ENCODE measurements at places on chromosomes 7 and 10.
A peak's percentile ranks its signal among the peaks of the same experiment; 100 is the strongest.

- DNase-seq = no peak
These were observed 36.1 kb downstream of the DNAJB12 start for GRCh38 chr10:72318418-72319262.

- no peak for DNase-seq
These were observed 127.5 kb downstream of the SGMS1 start for GRCh38 chr10:50496228-50496627.

DNA sequence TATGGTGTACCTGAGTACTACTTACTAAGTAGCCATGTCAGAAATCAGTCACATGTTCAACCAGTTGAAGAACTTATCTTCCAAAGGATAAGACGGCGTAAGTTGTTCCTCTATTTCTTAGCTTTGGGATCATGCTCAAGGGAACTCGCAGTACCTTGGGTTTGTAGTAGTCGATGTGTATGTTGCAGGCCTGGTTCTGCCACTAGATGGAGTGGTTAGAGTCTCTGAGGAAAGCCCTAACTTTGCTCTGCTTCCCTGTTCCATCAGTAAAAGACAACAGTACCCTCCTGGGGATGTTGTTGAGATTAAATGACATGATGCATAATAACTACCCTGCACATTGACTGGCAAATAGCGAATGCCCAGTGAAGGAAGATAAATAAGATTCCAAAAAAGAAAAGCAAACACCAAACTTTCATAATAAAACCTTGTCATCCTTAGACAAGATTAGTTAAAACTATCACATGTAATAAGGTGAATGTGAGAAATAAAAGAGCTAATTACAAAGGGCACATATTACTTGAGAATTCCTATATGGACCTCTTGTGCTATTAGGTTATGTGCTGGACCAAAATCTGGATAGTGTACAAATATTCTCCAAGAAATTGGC, 165.9 kb downstream of the ABCA13 start:
- DNase-seq = peak; percentile 43

DNA sequence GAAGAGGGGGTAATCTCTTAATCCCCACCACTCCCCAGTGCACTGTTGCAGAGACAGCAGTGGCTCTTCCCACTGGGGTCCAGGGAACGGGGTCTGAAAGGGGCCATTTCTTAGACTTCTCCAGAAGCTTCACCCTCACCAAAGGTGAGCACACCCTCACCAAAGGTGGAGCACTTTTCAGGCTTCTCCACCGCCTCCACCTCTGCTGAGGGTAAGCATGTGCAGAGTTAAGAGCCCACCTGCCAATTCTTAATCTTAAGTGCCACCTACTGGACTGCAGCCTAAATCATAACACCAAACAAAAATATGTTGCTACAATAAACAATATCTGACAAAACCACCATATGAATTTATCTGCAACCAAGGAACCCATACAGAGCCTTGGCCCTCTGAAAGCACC, 27.0 kb downstream of the SNX13 start:
- no peak for DNase-seq

DNA sequence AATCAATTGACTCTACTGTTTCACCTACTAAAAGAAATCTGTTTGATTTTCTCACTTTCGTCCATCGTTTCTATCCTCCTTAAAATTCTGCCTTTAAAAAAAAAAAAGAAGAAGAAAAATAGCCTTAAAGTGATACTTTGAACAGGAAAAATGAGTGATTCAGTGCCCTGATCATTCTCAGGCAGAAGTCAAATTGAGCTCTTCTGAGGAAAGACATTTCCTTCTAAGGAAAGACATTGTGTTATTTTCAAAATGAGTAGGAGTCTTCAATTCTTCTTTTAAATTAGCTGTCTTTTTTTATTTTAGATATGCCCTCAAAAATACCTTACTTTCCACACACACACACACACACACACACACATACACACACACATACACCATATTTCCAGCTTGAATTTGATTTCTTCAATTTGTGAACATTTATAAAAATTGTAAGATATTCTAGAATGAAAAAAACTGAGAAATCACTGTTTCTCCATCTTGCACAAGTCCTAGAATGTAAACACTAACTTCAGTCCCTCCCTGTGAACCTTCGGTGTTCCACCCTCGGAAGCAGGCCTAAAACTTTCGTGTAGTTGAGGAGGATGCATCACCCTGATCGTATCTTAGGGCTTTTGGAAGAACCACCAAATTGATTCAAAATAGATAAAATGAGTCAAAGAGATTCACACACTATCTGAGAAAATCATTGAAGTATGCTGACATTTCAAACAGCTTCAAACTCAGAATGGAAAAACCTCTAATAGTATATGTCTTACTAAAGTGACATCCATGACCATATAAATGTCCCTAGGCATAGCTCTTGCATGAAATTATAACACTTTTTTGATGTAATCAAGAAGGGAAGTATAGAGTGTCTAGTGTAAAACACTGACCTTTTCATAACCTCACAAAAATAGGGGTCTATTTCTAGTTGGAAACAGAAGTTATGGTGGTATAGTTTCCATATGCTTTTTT, 270.8 kb downstream of the GATA3 start:
- no peak for DNase-seq

DNA sequence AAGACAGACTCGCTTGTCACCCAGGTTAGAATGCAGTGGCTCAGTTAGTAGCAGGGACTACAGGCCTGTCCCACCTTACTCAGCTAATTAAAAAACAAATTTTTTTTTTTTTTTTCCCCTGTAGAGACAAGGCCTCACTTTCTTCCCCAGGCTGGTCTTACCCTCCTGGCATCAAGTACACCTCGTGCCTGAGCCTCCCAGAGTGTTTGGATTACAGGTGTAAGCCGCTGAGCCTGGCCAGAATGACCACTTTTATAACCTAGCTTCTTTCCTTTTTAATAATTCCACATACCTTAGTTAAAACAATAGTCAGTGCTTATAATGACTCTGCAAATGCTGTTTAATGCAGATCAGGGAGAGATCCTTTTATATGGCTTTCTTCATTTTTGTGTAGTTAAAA, 31.3 kb downstream of the RSBN1L start:
- no peak for DNase-seq

All from iPS DF 6.9 (cell line).